Lower lobe of right lung (tissue), 2 donors: ENCODE measurements at places on chromosomes 5 and 9.

DNA sequence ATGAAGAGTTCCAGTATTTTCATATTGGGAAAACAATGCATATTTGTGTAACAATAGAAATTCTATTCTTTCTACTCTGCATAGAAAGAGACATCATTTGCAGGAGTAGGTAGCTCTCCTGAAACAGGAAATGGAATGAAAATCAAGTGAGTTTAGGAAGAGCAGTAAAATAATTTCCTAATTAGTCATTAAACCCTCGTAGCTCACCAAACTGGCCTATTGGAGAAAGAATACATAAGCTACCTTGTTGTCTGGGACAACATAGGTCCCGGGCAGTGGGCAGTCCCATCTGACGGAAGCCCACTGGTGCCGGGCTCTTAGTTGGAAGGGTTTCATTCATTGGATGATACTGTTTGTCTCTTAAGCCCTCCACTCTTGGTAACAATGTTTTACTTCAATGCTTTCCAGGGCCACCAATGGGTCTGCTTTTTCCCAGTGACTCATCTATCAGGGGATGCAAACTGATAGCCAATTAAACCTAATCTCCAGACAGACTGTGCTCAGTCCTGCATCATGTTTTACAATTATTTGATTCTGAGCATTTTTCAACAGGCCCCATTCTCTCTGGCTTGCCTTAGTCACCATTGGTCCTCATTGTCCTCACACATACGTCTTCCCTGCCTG, 46.5 kb downstream of the GNA14 start:
- H3K36me3 ChIP-seq = no peaks in the 10 kb centered on the region
- no peak for DNase-seq
- H3K27me3 ChIP-seq = no peaks in the 10 kb centered on the region
- no peak overlapping the region for H3K4me3 ChIP-seq

GRCh38 chr9:14838701-14839100, 71.5 kb downstream of the FREM1 start:
- H3K4me3 ChIP-seq = no peak overlapping the region
- no peak for DNase-seq
- H3K27me3 ChIP-seq = no peaks in the 10 kb centered on the region

DNA sequence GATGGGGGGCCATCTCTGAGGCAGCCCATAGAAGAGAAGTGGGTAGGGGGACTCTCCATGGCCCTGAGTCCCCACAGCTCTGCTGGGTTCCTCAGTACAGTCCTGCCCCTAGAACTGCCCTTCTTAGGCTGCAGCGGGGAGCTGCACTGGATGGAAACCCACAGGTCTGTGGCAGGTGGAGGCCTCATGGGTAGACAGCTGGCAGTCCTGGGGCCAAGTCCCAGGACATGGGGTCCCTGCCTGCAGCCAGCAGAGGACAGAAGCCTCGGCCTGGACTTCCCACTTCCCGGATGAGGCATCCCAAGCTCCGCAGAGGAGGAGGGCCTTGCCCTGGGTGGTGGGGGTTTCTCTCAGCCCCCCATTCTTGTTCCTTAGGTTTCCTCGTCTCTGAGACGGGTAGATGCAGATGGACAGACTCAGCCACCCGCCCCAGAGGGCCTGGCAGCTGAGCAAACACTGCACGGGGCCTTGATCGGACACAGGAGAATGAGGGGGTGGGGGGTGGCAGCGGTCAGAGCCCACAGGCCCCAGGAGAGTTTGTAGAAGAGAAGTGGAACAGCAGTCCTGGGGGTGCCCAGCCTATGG, 153.8 kb downstream of the C9orf50 start:
- no peak overlapping the region for H3K4me3 ChIP-seq
- no peaks in the 10 kb centered on the region for H3K27me3 ChIP-seq
- H3K36me3 ChIP-seq = no peaks in the 10 kb centered on the region
- H3K4me1 ChIP-seq = peaks cover 24% of the 10 kb centered on the region
- H3K27ac ChIP-seq = no peak overlapping the region
- DNase-seq = no peak

GRCh38 chr9:109652971-109653370, 127.0 kb upstream of the PALM2AKAP2 start:
- no peaks in the 10 kb centered on the region for H3K4me1 ChIP-seq
- no peak overlapping the region for H3K4me3 ChIP-seq
- DNase-seq = no peak
- no peak overlapping the region for H3K27ac ChIP-seq
- H3K36me3 ChIP-seq = no peaks in the 10 kb centered on the region
- H3K27me3 ChIP-seq = no peaks in the 10 kb centered on the region

- H3K36me3 ChIP-seq = peaks cover 98% of the 10 kb centered on the region
- H3K27ac ChIP-seq = no peak overlapping the region
- no peaks in the 10 kb centered on the region for H3K4me1 ChIP-seq
Measured at GRCh38 chr9:121312169-121312568, 44.2 kb downstream of the GSN start.

- no peaks in the 10 kb centered on the region for H3K4me1 ChIP-seq
- no peak overlapping the region for H3K4me3 ChIP-seq
- no peaks in the 10 kb centered on the region for H3K36me3 ChIP-seq
- no peaks in the 10 kb centered on the region for H3K27me3 ChIP-seq
- no peak for DNase-seq
Measured at GRCh38 chr9:90165281-90165680, 477.3 kb downstream of the DIRAS2 start.

DNA sequence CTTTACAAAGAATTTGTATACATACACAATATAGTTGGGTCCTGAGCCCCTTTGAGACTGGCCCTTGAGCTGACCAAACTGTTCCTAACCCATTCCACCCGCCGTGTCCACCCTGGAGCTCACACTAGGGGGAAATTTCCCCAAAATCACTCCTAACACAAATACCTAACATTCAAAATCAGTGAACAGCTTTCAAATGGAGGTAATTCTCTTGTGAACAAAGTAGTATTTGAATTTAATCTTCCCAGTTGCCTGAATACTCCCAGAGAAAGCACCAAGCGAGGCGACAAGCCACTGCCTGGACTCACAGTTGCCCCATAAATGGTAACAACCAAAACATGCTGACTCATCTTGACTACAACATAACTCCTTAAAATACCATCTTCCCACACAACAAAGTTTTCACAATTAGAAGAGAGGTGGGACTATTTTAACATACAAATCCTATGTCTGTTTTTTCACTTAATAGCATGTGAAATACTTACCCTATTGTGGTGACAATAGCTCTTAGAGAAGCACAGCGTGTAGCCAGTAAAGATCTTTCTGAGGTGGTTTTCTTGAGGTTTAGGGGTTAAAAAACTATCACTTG, 31.7 kb upstream of the SCAMP1 start:
- H3K4me1 ChIP-seq = no peaks in the 10 kb centered on the region
- no peak overlapping the region for H3K4me3 ChIP-seq
- H3K36me3 ChIP-seq = no peaks in the 10 kb centered on the region
- no peaks in the 10 kb centered on the region for H3K27me3 ChIP-seq
- no peak overlapping the region for H3K27ac ChIP-seq
